ENCODE measurements at places on chromosomes 6 and 20. TPM values are rescaled to one million over a fixed set of nuclear protein-coding genes. Genes with fewer than 3 reads are reported as not detected.

DNA sequence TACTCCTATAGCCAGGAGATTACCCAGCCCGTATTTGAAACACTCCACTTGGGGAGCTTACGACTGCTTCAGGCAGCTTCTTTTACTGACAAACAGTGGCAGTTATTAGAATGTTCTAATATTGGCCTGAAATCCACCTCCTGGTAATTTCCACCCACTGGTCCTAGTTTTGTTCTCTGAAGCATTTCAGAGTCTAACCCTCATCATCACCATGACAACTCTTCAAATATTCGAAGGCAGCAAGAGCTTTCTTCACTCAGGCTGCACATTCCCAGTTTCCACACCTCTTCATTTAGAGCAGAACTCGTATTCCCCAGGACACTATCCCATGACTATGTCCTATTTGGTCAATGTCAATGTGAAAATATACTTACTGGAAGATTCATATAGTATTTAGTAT, 325.6 kb downstream of the UBE3D start:
- DNase-seq = no peak

GRCh38 chr6:127120023-127120786, 1.7 kb downstream of the RSPO3 start:
- no peak for DNase-seq

- DNase-seq = no peak
Measured at GRCh38 chr20:41277049-41277448, 40.5 kb downstream of the ZHX3 start.

The C20orf144 gene
- not detected for polyA plus RNA-seq

The GPX5 gene
- not detected for polyA plus RNA-seq

DNA sequence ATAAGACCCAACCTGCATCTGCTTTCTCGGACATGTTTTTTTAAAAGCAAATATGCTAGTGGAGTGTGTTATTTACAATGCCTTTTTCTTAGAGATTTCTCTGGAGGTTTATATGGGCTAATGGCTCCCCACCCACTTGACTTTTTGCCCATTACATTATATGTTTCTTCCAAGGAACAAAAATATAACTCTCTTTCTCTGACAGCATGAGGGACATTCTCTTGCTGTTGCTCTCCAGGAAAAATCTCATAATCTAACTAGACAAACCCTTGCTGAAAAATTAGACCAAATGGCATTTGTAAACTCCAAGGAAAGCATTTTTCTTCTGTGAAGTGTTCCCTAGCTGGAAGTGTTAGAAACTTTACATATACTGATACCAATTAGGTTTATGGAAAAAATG, 213.7 kb downstream of the PRL start:
- DNase-seq = no peak

- no peak for DNase-seq
Measured at GRCh38 chr6:3418496-3419060, 38.3 kb downstream of the SLC22A23 start.

DNA sequence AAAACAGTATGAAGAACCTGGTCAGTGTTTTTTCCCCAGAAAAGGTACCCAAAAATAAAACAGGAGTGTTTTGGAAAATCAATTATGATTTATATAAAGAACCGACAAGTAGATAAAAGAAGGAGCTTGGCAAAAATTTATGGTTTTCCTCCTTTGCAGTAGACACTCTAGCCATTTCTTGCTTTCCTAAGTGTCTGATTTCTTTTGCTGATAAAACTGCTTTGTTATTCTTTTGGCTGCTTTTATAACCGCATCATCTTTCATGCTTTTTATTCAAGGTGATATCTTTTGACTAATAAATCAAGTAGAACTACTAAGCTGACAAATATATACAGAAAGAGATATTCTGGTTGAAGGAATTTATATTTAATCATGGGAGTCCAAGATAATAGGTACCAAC, 16.6 kb downstream of the ATG5 start:
- no peak for DNase-seq

- DNase-seq = no peak
Measured at GRCh38 chr20:48706710-48707365, 121.0 kb downstream of the PREX1 start.

GRCh38 chr20:43925215-43925614, 10.6 kb downstream of the TOX2 start:
- no peak for DNase-seq
